ENCODE measurements at places on chromosomes 3 and 15.

DNA sequence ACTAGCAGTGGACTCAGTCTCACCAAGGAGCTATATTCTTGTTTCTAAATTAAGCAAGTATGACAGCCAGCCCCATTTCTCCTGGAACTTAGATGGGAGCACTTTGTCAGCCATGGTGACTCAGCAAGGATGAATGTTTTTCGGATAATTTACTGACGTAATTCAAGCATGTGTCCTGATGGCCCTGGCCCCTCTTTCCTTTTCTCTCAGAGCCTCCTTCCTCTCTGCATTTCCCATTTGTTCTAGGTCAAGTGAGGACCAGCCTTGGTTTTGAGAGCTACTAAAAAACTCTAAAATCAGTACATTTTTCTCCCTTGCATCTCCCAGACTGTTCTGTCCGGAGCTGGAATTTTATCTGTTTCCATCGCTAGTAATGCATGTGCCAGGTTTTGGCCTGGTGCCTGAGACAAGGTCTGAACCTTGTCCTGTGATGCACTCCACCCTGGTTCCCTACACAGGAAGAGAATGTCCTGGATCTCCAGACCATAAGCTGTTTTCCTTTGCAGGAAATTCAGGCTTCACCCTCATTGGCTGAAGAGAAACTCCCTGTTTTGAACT lies 256.6 kb upstream of the ROPN1 start:
- DNase-seq: no peak

DNA sequence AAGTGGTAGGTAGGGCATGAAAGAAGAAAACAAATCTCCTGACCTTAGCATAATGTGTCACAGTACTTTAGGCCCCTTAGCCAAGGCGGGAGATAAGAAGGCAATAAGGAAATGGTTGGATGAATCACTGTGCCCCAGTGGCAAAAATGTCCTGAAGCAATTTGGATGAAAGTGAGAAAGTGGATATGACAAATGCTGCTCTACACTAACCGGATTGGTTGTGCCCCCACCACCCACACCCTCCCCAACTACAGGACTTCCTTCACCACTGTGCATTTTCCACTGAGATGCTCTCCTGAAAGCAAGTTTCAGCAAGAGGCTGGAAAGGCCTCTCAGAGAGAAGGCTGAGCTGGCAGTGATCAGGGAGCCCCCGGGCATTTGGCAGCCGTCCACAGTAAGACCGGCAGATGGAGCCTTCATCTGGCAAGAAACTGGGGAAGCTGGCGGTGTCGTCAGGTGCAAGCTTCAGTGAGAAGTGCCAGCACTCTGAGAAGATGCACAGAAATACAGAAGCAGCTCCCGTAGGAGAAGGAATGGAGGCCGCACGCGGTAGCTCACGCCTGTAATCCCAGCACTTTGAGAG lies 63.8 kb downstream of the ATP1B3 start:
- no peak for DNase-seq

- no peak for DNase-seq
These were observed 36.3 kb upstream of the BSN start for GRCh38 chr3:49518016-49518415.

- no peak for DNase-seq
These were observed 18.1 kb downstream of the ZNF280D start for GRCh38 chr15:56715220-56715619.

GRCh38 chr3:106213954-106214353 lies 345.1 kb upstream of the CBLB start:
- DNase-seq: no peak

- peak; percentile 78 for DNase-seq
These were observed 311.3 kb downstream of the PLCL2 start for GRCh38 chr3:17195856-17196604.

- no peak for DNase-seq
These were observed 508.8 kb downstream of the RBMS3 start for GRCh38 chr3:29789686-29790085.

GRCh38 chr3:69182588-69183316 lies 60.4 kb upstream of the LMOD3 start:
- DNase-seq: no peak

DNA sequence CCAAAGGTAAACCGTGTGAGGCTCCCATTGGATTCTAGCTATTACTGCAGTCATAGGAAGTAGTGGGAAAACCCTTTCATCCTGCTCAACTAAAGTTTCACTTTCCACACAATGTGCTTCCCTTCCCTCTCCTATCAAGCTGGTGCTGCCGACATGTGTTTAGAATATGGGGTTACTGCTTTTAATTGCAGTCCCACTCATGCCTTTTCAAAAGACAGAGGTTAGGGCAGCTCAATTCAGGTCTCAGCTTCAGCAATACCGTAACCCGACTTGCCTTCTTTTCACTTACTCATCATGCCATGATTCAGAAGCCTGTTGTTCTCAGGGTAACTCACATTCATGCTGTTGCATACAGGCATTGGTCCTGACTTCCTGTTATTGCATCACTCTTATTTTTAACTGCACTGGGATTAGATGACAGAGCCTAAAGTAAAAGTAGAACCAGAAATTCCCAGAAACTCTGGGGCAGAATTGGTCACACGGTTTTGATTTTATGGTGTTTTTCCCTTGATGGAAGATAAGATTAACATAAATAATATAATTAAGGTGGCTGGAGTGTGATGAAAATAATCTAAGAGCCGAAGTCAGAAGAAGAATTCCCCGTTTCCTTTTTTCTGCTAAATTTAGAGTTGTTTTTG lies 45.7 kb downstream of the C2CD4B start:
- peak; percentile 35 for DNase-seq

GRCh38 chr3:150057227-150057626 lies 86.5 kb upstream of the PFN2 start:
- no peak for DNase-seq

GRCh38 chr3:115399750-115400149 lies 223.6 kb upstream of the GAP43 start:
- no peak for DNase-seq

- peak; percentile 99 for DNase-seq
These were observed at the start of gene APEH for GRCh38 chr3:49673715-49674496. TSS of gene APEH (plus strand) at chr3:49674351. CDS start at chr3:49674402, 51 bp downstream.

Measured in GM12865 (cell line).